ENCODE measurements at places on chromosomes 6 and 20. TPM values are rescaled to one million over a fixed set of nuclear protein-coding genes. Genes with fewer than 3 reads are reported as not detected.

BPIFB2 gene
- total RNA-seq, result not detected

IP6K3 gene
- total RNA-seq, result not detected

EYA2 gene
- 0.70 TPM for total RNA-seq

LAMP5 gene
- not detected for total RNA-seq

PSORS1C2 gene
- total RNA-seq, result not detected

IYD gene
- not detected for total RNA-seq

CLDN20 gene
- not detected for total RNA-seq

C6orf120 gene
- total RNA-seq, result 30.8 TPM

EEF1A2 gene
- total RNA-seq, result 0.47 TPM

BMP5 gene
- not detected for total RNA-seq

APOBEC2 gene
- total RNA-seq, result not detected

CGA gene
- total RNA-seq, result not detected

PCIF1 gene
- 4.9 TPM for total RNA-seq

LGSN gene
- not detected for total RNA-seq

SUMO4 gene
- 0.70 TPM for total RNA-seq

PKIG gene
- total RNA-seq, result 110 TPM

BCAS1 gene
- not detected for total RNA-seq

AVP gene
- total RNA-seq, result not detected

NHLRC1 gene
- total RNA-seq, result 1.9 TPM

FKBP1C gene
- 0.23 TPM for total RNA-seq

TGM3 gene
- total RNA-seq, result not detected

RIMS1 gene
- total RNA-seq, result 3.2 TPM

RRBP1 gene
- total RNA-seq, result 131 TPM

PRKN gene
- total RNA-seq, result 3.9 TPM

IPCEF1 gene
- total RNA-seq, result not detected

HDGFL1 gene
- not detected for total RNA-seq

ADAT2 gene
- total RNA-seq, result 2.0 TPM

TASP1 gene
- 7.8 TPM for total RNA-seq

CD40 gene
- total RNA-seq, result 7.8 TPM

GID8 gene
- total RNA-seq, result 37.5 TPM

HLA-DRB5 gene
- total RNA-seq, result not detected

SLC26A8 gene
- under 0.01 TPM for total RNA-seq

DEFB124 gene
- not detected for total RNA-seq

TPD52L2 gene
- total RNA-seq, result 84.7 TPM

HIVEP2 gene
- total RNA-seq, result 6.8 TPM

CPNE5 gene
- total RNA-seq, result not detected

SMLR1 gene
- not detected for total RNA-seq

CLIC5 gene
- not detected for total RNA-seq

PSMF1 gene
- 17.4 TPM for total RNA-seq

CD2AP gene
- 7.4 TPM for total RNA-seq

PRDM13 gene
- total RNA-seq, result not detected

ACTR5 gene
- total RNA-seq, result 3.4 TPM

TCP11 gene
- total RNA-seq, result not detected

ULBP1 gene
- not detected for total RNA-seq

RAD21L1 gene
- not detected for total RNA-seq

PTPRK gene
- total RNA-seq, result 38.9 TPM

MUCL3 gene
- not detected for total RNA-seq

RSPH4A gene
- 0.08 TPM for total RNA-seq

WFDC5 gene
- total RNA-seq, result not detected

MYMX gene
- 0.12 TPM for total RNA-seq

All from smooth muscle cell of the coronary artery (primary cell).